Stimulated activated CD4-positive, alpha-beta T cell treated with anti-CD3 and anti-CD28 coated beads, Interleukin-1b, Interleukin-23, amount 100 ng/mL, for 1 hour (primary cell): ENCODE measurements at places on chromosomes 5 and 9.

- DNase-seq: no peak
These were observed 88.8 kb downstream of the SPRY4 start for GRCh38 chr5:142235870-142236672.

DNA sequence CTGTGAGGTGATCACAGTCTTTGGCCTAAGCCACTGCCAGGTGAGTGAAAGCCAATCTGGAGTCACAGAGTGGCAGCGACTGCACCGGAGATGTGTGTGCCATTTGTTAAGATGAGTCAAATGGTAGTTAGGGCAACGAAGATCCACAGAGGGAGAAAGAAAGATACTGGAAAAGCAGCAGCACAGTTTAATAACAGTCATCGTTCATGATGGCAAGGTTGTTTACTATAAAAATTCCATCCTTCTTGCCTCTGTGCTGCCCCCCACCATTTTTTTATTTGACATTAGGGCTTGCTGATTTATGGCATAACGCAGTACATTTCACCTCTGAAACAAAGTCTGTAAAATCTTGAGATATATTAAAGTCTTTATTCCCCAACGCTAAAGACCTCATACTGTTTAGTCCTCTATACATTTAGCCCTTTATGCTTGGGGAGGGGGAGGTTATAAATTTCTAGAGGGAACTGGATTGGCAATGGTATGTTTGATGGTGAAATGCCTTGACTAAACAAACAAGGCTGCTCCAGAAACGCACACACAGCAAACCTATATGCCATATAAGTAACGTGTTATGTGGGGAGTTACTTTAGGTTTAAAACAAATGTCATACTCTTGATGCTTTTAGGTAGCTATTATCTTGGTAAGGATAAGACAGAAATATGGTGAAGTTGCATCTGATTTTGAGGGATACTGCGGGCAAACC is 55.8 kb upstream of the ABL1 start:
- DNase-seq: no peak

- no peak for DNase-seq
These were observed 439.8 kb upstream of the GRIA1 start for GRCh38 chr5:153050496-153051179.

DNA sequence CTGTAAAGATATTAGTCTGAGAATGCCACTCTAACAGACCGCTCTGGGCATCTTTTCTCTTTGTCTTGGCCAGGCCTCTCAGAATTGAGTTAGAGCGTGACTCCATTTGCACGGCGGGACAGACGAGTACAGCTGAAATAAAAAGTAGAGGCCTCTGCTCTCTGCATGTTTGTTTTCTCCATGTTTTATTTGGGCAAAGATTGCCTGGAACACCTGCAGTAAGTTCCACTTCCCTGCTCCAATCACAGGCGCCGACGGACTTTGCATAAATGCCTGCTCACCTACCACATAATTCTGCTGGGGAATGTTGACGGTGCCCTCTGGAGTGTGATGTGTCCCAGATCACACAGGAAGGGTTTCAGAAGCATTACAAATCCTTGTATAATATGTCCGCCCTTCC is 10.6 kb downstream of the SPOCK1 start:
- DNase-seq: no peak

DNA sequence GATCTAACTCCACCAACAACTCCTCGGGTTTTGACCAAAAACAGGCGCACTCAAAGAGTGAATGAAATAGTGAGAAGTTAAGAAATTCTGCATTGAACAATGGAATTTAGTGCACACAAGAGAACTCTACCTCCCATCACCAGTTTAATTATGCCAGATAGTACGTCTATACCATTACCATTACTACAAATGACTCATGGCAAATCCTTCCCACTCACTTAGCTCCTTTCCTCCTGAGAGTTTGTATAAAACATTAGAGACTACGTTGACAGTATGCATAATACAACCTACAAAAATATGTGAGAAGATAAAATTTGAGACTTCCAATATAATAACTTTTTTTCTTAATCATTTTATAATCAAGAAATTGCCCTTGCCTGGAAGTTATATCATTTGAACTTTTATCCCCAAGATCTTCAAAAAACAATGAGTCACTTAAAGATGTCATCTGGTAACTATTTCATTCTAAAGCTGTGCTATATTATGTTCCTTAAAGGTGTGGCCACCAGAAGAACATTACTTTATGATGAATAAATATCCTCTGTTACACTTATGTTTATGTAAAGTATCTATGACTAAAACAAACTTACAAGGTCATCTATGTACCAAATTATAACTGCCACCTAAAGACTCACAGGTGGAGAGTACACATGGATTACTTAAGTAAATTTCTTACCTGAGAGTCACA is 297.9 kb upstream of the PTGER4 start:
- DNase-seq: no peak

GRCh38 chr9:27556470-27556869 is 16.8 kb downstream of the C9orf72 start:
- no peak for DNase-seq

DNA sequence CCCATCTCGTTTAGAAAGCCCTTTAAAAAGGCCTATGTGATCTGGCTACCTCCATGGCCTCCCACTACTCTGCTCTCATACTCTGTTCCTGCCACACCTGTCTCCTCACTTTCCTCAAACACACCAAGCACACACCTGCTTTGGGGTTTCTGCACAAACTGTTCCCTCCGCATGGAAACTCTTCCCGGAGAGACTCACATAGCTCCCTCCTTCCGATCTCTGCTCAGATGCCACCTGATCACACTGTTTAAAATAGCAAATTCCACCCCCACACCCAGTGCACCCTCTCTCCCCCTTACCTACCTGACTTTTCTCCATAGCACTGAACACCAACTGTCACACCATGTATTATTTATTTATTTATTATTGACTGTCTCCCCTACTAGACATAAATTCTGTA is 84.0 kb upstream of the NR4A3 start:
- no peak for DNase-seq

DNA sequence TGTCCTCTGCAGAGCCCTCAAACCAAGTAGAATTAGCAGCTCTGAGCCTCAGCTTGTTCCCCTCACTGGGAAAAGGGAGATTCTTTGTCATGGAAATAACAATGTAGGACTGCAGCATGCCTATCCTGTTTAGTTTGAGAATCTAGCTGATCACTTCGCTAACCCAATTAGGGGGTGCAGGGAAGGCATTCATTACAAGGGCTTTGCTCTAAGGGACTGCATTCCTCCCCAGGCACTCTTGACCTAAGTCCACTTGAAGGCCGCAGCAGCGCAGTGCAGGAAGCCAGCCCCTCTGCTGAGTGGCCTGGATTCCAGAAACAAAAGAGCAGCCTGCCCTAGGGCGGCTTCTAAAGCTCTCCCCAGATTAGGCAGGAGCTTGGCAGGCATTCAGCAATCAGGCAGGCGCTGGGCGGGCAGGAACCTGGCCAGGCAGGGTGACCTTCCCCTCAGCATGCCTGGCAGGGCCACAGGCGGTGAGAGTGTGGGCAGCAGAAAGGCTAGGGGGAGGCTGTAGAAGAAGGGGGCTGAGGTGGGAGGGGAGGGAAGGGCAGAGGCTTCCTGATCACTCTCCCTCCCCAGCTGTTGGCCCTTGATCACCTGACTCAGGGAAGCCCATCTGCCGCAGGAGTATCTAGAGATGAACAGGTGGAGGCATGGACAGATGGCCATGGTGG is 24.8 kb downstream of the CCNJL start:
- DNase-seq: no peak

- no peak for DNase-seq
These were observed 219.1 kb downstream of the MED10 start for GRCh38 chr5:6158974-6159831.

DNA sequence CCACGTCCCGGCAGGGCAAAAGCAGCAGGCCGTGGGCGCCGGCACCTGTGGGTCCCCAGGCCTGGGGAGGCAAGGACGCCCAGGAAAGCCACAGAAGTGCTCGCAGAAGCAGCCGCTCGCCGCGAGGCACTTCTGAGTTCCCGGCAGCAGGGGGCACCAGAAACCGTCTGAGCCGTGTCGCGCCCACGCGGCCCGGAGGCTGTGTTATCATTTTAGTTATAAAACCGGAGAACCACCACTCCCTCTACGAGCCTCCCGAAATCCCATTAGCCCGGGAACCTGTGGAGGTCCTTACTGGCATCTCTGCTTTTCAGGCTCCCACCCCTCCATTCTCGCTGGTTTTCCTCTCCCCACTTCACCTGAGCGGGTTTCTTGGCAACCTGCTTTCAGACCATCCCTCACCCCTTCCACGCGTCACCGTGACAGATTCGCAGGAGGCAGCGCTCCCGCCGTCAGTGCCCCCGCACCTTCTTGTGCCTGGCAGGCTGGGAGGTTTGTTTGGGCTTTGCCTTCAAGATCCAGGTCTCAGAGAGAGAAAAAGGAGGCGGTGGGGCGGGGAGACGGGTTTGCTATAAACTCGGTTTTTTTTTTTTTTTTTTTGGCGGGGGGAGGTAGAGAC is 2.3 kb downstream of the GDNF start:
- no peak for DNase-seq

DNA sequence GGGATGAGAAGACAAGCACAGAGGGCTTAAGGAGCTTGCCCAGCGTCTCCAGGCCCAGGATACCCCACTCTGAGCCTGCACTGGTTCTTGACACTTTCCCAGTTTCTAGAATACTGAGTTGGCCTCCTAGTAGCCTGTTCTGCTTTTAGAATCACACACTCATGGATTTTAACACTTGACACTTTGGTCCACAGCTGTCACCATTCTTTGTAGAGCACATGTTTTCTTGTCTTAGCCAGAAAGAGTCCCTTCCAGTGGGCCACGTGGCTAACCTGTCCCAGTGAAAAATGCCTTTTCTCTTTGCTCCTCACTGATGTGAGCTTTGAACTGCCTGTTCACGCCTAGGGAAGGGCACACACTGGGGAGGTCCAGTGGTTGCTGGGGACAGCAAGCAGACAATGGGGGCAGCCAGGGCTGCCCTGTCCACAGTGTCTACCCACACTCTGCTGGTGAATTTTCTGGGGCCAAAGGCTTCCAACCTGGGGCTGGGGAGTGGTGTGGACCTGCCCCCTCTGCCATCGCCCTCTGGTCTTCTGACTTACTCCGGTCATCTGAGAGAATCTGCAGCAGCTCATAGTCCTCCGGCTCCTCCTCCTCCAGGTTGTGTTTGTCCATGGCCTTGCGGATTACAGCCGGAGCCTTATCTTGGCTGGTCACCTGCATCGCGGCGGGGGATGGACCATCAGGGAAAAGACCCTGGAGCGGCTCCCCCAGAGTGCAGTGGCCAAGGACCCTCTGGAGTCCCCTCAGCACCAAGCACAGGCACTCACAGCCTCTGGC is 21.1 kb downstream of the RALGDS start:
- no peak for DNase-seq

GRCh38 chr5:118017536-118017935 is 970.8 kb downstream of the DTWD2 start:
- no peak for DNase-seq

DNA sequence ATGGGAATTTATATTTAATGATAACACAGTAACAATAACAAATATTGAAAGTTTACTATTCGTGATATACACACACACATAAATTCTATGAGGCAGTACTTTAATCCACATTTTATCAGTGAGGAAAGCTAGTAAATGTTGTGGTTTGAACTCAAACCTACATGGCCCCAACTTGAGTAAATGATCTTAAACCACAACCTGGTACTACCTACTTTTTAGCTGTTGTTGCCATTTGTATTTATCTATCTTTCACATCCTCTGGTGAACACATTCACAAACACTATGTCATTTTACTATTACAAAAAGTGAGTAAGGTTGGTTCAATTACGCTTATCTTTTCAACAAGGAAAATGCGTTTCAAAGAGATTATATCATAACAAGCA is 186.1 kb downstream of the SMC2 start:
- no peak for DNase-seq

- DNase-seq: no peak
These were observed 91.8 kb upstream of the PRSS3 start for GRCh38 chr9:33703430-33704102.

- DNase-seq: no peak
These were observed 5.8 kb upstream of the LNPEP start for GRCh38 chr5:96930058-96930457.

- no peak for DNase-seq
These were observed 8.4 kb upstream of the SLC9A3 start for GRCh38 chr5:532521-533242.

GRCh38 chr9:136802321-136802720 is 5.4 kb upstream of the RABL6 start:
- no peak for DNase-seq

GRCh38 chr5:13692172-13692571 is 252.3 kb downstream of the DNAH5 start:
- no peak for DNase-seq

DNA sequence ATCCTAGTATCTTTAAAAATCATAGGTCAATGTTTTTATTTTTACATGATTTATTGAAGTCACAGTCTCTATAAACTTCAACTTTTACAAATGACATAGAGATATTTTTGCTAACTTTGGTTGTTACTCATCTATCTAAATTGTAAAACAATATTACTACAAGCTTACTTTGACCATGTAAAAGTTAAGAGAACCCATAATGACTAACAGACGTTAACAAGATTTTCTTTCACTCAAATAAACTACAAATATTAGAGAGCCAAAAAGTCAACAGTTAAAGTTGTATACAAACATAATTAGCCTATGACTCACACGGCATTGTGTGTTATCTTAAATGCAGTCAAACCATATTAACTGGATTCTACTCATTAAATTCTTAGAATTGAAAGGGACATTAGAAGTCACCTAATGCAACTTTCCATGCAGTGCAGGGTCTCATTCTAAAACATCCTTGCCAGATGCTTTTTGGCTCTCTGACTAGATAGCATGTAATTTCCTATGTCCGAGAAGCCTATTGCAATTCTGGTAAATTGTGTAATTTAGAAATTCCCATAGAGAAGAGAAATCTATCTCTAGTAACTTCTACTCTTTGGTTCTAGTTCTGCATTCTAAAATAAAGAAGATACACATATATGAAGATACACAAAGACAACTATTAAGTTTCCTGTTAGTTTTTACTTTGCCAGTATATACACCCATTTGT is 42.2 kb upstream of the UGT3A2 start:
- DNase-seq: no peak

DNA sequence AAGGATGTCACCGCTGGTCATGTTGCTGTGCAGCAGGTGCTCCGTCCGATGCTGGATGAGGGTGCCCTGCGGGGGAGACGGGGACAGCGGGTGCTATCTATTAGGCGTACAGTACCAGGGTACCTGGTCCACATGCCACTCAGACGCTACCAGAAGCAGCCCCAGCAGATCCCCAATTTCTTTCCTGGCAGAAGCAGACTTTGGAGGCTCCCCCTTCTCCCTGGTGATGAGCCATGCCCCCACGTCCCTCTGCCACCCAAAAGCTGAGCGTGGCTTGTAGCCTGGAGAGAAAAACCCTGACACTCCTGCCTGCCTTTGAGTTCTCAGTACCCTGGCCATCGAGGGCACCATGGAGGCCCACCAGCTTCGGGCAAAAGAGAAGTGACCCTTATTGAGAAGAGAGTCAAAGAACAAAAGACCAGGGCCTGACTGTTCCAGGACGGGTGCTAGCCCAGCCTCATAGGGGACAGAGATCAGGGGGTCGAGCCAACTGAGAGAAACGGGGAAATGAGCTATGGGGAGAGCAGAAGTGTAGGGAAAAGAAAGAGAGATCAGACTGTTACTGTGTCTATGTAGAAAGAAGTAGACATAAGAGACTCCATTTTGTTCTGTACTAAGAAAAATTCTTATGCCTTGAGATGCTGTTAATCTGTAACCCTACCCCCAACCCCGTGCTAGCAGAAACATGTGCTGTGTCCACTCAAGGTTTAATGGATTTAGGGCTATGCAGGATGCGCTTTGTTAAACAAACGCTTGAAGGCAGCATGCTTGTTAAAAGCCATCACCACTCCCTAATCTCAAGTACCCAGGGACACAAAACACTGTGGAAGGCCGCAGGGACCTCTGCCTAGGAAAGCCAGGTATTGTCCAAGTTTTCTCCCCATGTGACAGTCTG is 62.0 kb upstream of the ZNF354B start:
- no peak for DNase-seq
